Activated CD4-positive, alpha-beta memory T cell treated with anti-CD3 and anti-CD28 coated beads, Interleukin-2, amount 10 ng/mL, durations not matched to agents 7 days and 5 days (primary cell): ENCODE measurements at places on chromosomes 16 and 17.

- no peak for DNase-seq
Observed at GRCh38 chr17:705011-705410, 9.6 kb downstream of the VPS53 start.

- DNase-seq: no peak
Observed at GRCh38 chr17:28843816-28844148, 1.2 kb upstream of the FAM222B start.

DNA sequence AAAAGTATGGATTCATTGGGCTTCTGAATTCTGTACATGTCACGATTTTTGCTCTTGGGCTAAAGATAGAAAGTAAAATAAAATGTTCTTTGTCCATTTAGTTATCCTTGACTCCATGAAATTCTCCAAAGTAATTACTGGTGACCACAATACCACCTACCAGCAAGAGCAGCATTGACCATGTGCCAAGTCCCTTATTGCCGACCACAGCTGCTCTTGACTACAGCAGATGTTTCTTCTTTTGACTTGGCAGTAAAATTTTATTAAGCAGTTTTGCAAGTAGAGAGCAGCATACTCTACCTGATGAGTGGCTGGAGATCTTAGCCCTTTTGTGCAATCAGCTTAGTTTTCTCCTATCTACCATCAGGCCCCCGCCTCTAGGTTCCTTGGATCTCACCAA is 152.2 kb upstream of the TBX2 start:
- no peak for DNase-seq

- no peak for DNase-seq
Observed at GRCh38 chr17:67385122-67385988, 8.3 kb downstream of the PITPNC1 start.

- no peak for DNase-seq
Observed at GRCh38 chr16:27706156-27706865, 156.4 kb downstream of the KATNIP start.

GRCh38 chr16:49505556-49505955 is 132.0 kb downstream of the C16orf78 start:
- DNase-seq: no peak
